Kasumi-1 (cell line): ENCODE measurements at places on chromosomes 5 and 9.

GRCh38 chr9:7286101-7286500 lies 513.5 kb downstream of the DMAC1 start:
- DNase-seq, result no peak

DNA sequence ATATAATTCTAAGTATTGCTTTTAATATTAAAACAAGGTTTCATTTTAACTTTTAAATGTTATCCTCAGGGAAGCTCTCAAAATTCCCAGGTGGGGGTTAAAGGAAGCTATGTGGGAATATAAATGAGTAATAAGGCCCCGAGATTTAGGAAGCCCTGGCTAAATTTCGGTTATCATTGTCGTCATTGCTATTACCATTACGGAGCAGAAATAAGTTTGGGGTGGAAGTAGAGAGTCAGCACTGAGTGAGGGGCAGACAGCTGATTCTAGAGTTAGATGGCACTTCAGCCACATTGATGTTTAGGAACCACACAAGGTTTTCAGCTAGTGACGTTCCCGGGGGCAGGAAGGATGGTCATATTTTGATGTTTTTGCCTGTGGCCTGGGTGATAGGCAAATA lies 74.9 kb downstream of the NREP start:
- DNase-seq, result no peak

GRCh38 chr5:179867079-179867465 lies 8.5 kb upstream of the MRNIP start:
- DNase-seq, result no peak

DNA sequence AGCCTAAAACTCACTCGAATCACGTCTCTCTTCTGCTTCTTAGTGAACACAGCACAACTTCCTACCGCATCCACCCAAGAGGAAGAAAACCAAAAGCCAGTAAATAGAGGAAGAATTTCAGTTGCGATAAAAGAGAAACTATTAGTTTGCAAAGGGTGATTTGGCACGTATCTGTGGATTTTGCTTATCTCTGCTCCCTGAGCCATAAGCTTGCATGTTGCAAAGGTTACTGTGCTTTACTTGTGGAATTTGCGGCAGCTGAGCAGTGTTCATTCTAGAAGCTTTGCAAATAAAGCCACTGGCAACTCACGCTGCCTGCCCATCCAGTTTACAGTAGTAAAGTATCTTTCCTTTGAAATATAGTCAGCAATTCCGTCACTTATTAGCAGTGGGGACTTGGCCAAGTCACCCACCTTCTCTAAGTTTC lies 149.0 kb upstream of the PCA3 start:
- peak; percentile 46 for DNase-seq

- no peak for DNase-seq
Measured at GRCh38 chr5:34709861-34710673, 53.9 kb downstream of the RAI14 start.

- DNase-seq, result no peak
Measured at GRCh38 chr5:106306313-106307028, 1364.3 kb downstream of the EFNA5 start.

DNA sequence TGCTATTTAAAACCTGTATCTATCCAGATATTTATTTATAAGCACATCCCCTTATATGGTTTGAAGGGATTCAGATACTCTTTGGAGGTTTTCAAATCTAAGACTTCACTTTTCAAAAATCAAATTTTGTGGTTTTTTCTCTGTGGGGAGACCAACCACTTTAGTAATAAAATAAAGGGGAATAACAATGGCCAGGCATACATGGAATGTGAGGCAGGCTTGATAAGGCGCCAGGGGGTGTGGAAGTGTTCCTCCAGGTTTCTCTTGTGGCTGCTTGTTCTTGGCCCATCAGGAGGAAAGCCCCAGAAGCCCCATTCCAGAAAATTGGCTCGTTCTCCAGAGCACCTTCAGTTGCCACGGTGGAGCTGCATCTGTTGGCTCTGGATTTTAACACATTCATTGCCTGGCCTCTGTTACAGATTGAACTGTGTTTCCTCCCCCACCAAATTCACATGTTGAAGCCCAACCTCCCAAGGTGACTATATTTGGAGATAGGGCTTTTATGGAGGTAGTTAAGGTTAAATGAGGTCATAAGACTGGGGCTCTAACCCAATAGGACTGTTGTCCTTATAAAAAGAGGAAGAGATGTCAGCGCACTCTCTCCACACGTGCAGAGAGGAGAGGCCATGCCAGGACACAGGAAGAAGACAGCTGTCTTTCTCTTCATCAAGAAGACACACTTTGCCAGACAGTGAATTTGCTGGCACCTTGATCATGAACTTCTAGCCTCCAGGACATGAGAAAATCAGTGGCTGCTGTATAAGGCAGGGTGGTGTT lies 195.9 kb downstream of the TMEM38B start:
- peak; percentile 64 for DNase-seq

DNA sequence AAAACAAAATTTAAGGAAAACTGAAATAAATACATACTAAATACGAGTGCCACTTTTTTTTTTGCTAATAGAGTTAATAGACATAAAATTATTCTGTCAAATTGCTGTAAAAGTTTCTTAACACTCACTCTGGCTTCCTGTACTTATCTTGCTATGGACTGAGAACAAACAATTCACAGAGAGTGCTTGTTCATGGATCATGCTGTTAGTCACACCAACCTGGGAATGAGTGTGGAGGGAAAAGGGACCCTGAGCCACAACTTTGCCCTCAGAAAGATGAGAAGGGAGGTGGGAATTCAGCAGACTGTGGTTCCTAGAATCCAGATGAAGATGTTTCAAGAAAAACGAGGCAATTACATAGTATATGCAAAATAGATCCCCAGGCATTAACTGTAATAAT lies 246.9 kb downstream of the FBXL7 start:
- no peak for DNase-seq

- DNase-seq, result no peak
Measured at GRCh38 chr5:112159435-112159834, 259.6 kb downstream of the EPB41L4A start.

- DNase-seq, result no peak
Measured at GRCh38 chr5:108320231-108320630, 61.7 kb downstream of the FBXL17 start.

DNA sequence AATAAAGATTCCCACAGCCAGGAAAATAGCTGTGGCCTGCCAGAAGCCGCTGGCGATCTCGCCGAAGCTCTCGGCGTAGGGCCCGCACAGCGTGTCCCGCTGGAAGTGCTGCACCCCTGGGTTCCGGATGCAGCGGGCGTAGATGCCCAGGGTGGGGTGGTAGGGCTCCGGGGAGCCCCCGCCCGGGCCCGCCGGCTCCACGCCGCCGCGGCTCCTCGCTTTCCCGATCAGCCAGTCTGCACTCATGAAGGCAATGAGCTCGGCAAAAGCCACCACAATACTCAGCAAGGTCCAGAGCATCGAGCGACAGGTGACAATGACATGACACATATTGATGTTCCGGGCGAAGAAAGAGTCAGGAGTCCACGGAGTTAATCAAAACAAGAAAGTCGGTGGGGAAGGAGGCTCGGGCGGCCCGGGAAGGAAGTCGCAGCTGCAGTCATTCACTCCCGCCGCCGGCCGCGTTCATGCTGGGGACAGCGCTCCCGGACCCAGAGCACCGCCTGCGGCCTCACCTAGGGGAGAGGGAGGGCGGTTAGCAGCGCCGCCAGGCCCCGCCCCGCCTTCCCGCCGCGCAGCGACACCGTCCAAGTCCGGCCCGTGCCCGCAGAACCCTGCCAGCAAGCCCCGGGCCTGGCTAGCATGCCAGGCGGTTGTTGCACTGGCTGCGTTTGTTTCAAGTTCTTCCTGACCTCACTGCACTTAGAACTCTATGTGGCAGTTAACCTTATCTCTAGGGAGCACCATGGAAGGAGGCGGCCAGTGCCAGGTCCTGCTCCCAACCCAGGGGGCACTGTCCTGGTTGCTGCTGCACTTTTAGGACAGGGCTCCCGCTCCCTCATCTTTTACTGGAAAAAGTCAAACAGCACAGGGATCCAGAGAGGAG lies 138.4 kb downstream of the LHFPL2 start:
- peak; percentile 40 for DNase-seq

DNA sequence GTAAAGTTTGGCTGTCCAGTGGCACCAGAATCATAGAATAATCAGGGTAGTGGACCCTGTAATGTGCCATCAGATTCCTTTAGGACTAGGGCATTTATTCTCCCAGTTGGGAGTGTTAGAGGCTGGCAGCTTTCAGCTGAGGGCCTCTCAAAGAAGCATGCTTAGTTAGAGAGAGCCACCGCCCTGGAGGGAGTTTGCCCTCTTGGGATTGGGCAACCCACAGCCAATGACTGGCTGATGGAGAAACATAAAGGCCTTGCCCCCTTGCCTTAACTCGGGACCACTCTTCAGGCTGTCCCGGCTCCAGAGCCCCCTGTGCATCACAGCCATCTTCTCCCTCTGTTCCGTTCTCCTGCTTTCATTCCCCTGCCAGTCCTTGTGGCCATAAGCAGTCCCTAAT lies 20.5 kb upstream of the IFNK start:
- no peak for DNase-seq

DNA sequence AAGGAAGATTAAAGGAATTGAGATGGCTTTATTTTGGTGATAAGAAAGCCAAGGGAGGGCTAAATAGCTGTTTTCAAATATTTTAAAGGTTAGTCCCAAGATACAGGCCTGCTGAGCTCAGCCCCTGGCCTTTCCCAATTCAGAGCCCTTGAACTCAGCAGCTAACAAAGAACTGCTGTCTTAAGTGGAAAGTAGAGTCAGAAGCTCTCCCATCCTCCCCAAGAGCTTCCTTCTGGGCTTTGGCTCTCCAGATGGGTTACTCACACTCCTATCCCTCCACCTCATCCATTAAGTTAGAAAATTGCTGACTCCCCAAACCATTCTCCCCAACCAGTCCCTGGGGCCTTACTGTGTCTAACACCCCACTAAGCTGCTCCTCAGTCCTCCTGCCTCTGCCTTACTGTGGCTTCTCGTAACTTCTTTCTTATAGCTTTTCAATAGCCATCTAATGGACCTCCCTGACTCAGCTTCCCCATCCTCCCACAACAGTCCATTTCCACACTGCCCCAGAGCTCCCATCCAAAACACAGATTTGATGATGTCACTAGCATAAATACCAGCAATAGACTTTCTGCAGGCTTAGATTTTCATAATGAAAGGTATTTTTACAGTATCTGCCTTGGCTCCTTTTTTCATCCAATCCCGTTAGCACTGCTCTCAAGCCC lies 239.1 kb downstream of the ENC1 start:
- DNase-seq, result no peak

- DNase-seq, result peak; percentile 65
Measured at GRCh38 chr9:37200433-37201005, 80.1 kb downstream of the ZCCHC7 start.

GRCh38 chr5:63263411-63263810 lies 684.8 kb downstream of the LRRC70 start:
- DNase-seq, result no peak

DNA sequence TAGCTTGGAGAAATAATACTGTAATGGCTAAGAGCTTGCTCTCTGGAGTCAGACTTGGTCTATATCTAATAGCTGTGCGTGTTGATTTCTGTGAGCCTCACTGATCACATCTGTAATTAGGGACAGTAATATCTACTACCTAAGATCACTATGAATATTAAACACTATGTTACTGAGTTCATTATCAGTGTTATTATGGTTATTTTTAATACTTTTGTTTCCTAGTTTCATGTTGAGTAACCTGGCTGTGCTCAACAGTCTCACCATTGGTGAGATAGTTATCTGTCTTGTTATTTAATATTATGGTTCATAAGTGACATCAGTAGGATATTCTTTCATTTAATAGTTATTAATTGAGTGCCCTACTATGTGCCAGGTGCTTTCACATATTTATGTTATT lies 22.4 kb upstream of the CAVIN4 start:
- DNase-seq, result no peak

DNA sequence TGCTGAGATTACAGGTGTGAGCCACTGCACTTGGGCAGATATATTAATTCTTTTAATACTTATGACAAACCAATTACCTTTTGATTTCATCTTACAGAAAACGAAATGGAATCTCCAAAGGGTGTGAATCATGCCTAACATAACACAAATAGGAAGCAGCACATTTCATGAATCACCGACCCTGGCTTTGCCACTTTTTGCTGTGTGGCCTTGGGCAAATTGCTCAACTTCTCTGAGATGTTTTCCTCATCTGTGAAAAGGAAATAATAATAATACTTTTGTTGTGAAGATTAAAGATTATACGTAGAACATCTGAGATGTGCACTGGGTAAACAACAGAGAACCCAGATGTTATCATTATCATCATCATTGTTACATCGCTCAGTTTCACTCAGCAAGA lies 50.7 kb upstream of the FREM1 start:
- DNase-seq, result no peak

GRCh38 chr5:136364307-136364706 lies 1.0 kb downstream of the TRPC7 start:
- DNase-seq, result peak; percentile 4

DNA sequence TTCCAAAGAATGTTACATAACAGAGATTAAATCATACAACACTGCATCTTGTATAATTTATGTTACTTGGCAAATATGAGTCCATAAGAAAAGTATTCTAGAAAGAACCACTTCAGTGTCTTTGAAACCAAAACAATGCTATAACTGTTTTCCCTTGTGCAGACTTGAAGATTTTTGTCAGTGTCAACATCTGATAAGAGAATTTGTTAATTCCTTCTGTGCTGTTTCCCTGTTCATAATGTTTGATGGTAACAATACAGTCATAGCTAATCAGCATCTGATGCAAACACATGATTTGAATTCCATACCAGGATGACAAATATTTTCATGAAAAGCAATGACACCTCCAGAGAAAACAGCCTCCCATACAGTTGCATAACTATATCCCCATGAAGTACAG lies 306.8 kb downstream of the SEMA5A start:
- no peak for DNase-seq

GRCh38 chr9:32709871-32710270 lies 73.5 kb upstream of the TMEM215 start:
- DNase-seq, result no peak

- no peak for DNase-seq
Measured at GRCh38 chr9:130522233-130522808, 57.1 kb upstream of the FUBP3 start.

DNA sequence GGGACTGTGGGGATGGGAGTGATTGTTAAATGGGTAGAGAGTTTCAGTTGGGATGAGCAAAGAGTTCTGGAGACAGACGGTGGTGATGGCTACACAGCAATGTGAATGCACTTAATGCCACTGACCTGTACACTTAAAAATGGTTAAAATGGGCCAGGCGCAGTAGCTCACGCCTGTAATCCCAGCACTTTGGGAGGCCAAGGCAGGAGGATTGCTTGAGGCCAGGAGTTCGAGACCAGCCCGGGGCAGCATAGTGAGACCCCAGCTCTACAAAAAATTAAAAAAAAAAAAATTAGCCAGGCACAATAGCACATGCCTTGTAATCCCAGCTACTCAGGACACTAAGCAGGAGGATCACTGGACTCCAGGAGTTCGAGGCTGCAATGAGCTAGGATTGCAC lies 7.7 kb downstream of the LMAN2 start:
- DNase-seq, result no peak

DNA sequence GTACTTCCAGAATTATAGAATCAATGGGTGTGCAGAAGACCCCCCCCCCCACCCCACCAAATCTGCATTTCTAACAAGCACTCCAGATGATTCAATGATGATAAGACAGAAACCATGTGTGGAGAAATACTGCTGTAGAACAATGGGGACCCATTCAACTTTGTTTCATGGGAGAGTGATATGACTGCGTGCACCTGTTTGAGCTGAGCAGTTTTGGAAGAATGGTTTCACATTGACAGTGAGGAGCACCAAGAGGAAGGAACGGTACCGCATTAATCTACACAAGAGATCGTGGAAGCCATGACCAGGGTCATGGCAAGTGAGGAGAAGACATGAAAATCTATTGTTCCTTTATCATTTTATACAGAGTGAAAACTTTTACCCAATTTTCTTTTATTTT lies 202.7 kb downstream of the CD180 start:
- no peak for DNase-seq

- no peak for DNase-seq
Measured at GRCh38 chr9:86983249-86983619, 35.9 kb upstream of the GAS1 start.
